ENCODE measurements at places on chromosomes 3 and 15.

GRCh38 chr3:70614111-70614510 lies 301.7 kb upstream of the MDFIC2 start:
- no peak for DNase-seq

- DNase-seq: no peak
Observed at GRCh38 chr3:60391292-60391691, 860.0 kb downstream of the FHIT start.

GRCh38 chr3:139528924-139529323 lies 10.6 kb downstream of the RBP1 start:
- DNase-seq: no peak

DNA sequence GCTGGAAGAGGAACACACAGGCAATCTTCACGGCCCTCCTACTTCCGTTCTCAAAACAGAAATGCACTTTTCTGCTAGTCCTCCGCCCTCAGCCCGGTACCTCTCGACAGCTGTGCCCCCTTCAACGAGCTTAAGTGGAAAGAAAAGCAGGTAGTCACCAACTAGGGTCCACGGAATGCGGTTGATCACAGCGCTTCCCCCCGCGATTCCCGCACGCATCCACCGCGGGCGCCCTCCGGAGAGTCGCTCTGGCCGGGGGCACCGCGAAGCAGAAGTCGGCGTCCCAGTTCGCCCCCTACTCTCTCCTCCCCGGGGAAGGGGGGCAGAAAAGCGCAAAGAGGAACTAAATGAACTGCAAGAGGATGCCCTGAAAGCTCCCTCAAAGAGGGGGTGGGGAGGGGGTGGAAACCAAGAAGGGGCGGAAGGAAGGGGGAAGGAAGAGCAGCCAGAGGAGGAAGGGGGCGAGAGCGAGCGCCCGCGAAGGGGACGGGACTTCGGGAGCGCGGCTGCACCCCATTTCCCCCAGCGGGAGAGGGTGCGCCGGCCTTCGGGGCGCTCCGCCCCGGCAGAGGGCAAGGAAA lies 738 bp downstream of the ACAP2 start:
- peak; percentile 18 for DNase-seq

- DNase-seq: no peak
Observed at GRCh38 chr3:77468626-77469020, 428.7 kb downstream of the ROBO2 start.

DNA sequence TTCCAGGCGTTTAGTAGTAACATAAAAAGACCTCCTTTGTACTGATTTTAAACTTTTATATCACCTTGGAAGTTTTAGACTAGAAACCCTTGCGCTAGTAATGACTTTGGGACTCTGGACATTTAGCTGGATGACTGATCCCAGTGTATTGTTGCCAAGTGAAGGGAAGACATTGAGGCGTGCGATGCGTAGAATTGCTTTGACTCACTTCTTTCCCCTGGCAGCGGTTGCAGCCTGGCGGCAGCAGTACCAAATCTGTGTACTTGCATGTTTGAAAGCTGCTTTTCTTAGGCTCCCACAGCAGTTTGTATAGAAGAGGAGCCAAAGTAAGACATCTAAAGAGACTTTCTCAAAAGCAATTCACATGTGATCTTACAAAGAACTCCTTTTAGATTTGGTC lies 151.6 kb downstream of the BBX start:
- no peak for DNase-seq

GRCh38 chr3:27577504-27577903 lies 93.3 kb upstream of the SLC4A7 start:
- DNase-seq: no peak

DNA sequence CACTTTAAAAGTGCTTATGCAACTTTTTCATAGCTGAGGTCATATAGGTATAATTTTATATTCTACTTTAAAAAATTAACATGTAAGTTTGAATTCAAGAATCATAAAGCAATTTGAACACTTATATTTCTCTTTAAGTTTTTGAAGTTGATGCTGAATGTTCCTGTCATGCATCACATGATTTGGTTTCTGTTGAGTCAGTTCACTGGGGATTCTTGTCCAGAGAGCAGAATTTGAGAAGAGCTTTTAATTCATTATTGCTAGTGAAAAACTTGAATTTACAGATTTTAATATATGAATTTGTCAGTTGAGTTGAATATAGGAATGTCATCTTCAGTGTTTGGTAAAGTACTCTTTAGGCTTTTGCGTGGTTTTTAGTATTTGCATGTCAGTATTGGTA lies 7.9 kb downstream of the SLC25A26 start:
- DNase-seq: no peak

DNA sequence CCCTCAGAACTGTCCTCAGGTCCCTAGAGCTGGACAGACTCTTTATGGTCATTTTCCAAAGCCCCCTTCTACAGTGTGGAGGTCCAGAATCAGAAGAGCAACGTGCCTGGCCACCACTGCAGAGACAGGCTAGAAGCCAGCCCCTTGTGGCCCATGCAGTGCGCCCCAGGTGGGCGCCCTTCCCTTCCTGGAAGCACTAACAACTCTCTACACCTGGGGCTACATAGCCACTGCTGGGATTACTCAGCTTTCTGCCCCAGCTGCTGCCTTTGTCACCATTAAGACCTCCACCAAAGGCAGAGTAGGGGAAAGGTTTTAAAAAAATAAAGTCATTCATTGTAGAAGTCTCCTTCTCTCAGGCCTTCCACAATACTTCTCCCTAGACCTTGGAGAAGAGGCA lies 2.3 kb downstream of the RASGRP1 start:
- no peak for DNase-seq

- DNase-seq: no peak
Observed at GRCh38 chr3:26653811-26654425, 31.3 kb downstream of the LRRC3B start.

- no peak for DNase-seq
Observed at GRCh38 chr15:57216288-57216687, 160.0 kb upstream of the CGNL1 start.

GRCh38 chr15:40110866-40111550 lies 2.3 kb upstream of the BMF start:
- DNase-seq: no peak

DNA sequence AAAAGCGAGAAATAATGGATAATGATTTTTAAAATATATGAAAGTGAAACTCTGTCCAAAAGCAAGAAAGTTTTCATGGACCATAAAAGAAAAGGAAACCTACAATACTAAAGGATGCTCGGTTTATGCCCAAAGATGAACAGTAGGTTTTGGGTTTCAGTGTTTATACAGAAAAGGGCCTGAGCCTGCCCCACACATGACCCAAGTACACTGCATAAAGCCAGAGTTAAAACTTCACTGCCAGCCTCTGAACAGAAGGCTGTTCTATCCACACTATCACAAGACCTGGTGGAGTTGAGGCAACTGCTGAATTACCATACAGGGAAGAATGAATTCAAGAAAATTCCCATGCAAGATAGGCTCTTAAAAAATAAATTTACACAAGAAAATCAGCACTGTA lies 165.2 kb downstream of the MECOM start:
- no peak for DNase-seq

DNA sequence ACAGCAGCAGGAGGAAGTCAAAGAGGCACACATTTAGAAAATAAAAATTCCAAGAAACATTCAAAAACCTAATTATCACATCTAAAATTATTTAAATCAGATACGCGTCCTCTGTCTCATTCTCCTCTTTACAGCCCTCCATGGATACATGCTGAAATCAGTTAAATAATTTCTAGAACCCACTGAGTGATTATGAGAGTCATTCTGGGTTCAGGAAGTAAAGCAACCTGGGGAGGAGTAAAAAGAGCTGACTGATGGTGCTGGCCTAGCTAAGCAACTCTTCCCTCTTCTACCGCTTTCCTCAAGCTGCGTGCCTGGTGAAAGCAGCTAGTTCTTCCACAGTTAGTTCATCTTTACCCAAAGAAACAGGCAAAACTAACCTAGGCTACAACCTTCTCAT lies 48.7 kb downstream of the RAF1 start:
- DNase-seq: no peak

DNA sequence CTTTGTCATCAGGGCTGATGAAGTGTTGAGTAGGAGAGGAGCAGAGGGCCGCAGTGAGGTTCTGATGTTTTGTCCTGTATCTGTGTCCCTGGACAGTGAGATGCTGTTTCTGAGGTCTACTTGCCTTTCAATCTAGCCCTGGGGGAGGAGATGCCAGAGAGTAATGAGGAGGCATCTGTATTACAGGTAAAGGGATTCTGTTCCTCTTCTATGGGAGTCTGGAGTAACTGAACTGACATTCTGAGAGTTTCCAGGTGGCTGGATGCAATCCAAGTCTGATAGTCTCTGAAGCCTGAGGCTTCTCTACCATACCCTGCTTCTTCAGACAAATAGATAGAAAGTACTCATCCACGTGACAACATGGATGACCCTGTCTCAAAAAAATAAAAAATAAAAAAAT lies 60.9 kb downstream of the IL12A start:
- DNase-seq: no peak

All from activated CD4-positive, alpha-beta T cell treated with anti-CD3 and anti-CD28 coated beads for 1 hour (primary cell).